Activated CD4-positive, alpha-beta T cell treated with anti-CD3 and anti-CD28 coated beads, Interleukin-2, amount 10 ng/mL, durations not matched to agents 7 days and 5 days (primary cell): ENCODE measurements at places on chromosomes 5 and 9. TPM values are rescaled to one million over a fixed set of nuclear protein-coding genes. Genes with fewer than 3 reads are reported as not detected.

GRCh38 chr9:27369591-27369990 is 72.6 kb upstream of the EQTN start:
- no peak for DNase-seq

GRCh38 chr5:93296338-93296737 is 284.7 kb downstream of the NR2F1-AS1 start:
- no peak for DNase-seq

DNA sequence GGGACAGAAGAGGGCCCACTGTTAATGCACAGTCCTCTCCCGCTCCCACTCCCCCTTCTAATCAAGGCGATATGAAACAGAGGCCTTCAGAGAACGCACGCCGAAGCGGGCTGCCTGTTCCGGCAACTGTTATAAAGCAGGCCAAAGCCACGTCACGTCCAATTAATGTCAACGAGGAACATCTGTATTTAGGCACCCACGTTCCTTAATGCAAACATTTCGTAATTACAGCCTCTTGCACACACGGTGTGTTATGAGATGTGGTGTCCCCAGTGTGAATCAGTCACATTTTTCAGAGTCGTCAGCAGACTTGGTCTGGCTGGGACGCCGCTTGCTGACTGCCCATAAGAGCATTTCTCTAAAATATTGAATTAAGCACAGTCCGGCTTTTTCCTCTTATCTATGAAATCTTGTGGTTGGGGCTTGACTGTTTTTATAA is 339.0 kb downstream of the NSG2 start:
- DNase-seq = no peak

The PPP2R2B gene
- 1.8 TPM for total RNA-seq

GRCh38 chr9:131407717-131408195 is 13.9 kb downstream of the PRRC2B start:
- peak; percentile 60 for DNase-seq
